CD4-positive, alpha-beta T cell treated with Interleukin-17A for 4 hours (primary cell): ENCODE measurements at places on chromosomes 5 and 9.

DNA sequence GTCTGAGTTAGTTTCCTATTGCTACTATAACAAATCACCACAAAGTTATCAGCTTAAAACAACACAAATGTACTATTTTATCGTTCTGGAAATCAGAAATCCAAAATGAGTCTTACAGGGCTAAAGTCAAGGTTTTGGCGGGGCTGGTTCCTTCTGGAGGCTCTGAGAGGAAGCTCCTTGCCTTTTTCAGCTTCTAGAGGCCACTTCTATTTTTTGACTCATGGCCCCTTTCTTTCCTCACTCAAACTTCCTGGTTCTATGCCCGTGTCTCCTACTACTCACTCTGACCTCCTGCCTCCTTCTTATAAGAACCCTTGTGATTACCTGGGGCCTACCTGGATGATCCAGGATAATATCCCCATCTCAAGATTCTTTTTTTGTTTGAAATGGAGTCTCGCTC lies 48.2 kb downstream of the GABBR2 start:
- DNase-seq, result no peak

DNA sequence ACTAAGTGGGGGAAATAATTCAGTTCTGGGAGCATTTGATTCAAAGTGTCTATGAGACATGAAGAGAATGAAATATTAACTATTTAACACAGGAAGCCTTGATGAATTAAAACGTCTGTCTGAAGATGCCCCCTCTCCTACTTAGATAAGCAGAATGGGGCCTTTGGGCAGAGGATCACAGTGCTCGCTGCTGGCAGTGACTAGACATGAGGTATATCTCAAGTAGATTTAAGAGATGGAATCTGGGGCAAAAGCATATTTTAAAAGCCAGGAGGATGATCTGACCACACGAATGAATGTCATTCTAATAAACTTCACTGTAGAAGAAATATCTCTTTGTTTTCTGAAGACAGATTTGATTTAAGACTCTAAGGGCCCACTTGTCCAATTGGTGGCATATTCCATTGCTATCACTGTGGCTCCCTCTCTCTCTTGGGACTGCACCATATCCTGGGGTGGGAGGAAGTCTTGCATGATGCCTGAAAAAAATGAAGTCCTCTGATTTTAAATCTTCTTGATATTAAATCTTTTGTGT lies 254.0 kb downstream of the MAN2A1 start:
- DNase-seq, result no peak

DNA sequence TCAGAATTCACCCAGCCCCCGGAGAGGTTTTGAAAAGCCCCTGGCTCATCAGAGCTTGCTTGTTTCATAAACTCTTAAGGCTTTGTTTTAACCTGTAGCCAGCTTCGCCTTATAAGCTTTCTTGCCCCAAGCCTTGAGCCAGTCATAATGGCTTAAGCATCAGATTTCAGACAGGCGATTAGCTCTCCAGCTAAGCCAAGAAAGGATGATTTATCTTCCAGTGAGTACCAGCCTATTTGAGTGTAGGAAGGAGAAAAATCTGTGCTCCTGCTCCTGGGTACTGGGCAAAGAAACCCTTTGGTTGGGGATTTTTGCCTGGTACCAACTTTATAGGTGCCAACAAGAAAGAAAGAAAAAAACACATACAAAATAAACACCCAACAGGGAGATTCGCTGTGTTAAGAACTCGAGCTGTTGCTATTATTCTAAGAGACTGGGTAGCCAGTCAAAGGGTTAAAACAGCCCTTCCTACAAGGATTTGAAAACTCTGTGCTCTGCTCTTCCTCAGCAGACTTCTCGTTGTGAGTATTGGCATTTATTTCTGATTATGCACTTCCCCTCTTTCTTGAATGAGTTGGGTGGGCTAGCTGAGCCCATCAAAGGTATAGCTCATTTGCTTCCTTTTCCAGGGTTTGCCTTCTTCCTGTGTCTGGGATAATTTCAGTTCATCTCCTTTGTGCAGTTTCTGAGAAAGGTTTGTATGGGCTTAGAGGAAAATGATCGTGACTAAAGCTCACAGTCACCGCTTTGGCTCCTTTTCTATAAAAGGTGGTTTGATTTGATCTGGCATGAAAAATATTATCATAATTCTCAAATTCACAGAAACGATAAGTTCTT lies 157.2 kb upstream of the DMRT1 start:
- no peak for DNase-seq

- DNase-seq, result no peak
These were observed 171.9 kb upstream of the GRIA1 start for GRCh38 chr5:153318556-153318955.
